Suprapubic skin (tissue), 4 donors: ENCODE measurements at places on chromosomes 5 and 9. TPM values are rescaled to one million over a fixed set of nuclear protein-coding genes. Genes with fewer than 3 reads are reported as not detected.

HSPB3 gene
- not detected for total RNA-seq

DDX31 gene
- 20.0 TPM for total RNA-seq

PCDHA1 gene
- not detected for total RNA-seq

PLPP7 gene
- total RNA-seq: 0.91 TPM

SPATA31D4 gene
- total RNA-seq: not detected

SPINK7 gene
- 22.9 TPM for total RNA-seq

IGFBPL1 gene
- not detected for total RNA-seq

RXRA gene
- 192 TPM for total RNA-seq

ARHGEF37 gene
- 62.1 TPM for total RNA-seq

C8G gene
- total RNA-seq: 2.7 TPM

DENND1A gene
- total RNA-seq: 33.5 TPM

TAF1L gene
- not detected for total RNA-seq

BTNL8 gene
- not detected for total RNA-seq

GALNT12 gene
- 7.2 TPM for total RNA-seq

SELENOP gene
- total RNA-seq: 206 TPM

BAAT gene
- total RNA-seq: 2.3 TPM

RNF130 gene
- 28.5 TPM for total RNA-seq

SHOC1 gene
- 1.2 TPM for total RNA-seq

FOXD4L4 gene
- total RNA-seq: 0.40 TPM

DND1 gene
- 3.5 TPM for total RNA-seq
